Smooth muscle cell of trachea (primary cell): ENCODE measurements at places on chromosomes 12 and 14. TPM values are rescaled to one million over a fixed set of nuclear protein-coding genes. Genes with fewer than 3 reads are reported as not detected.

Gene KRT82
- not detected in 2 replicates for total RNA-seq

Gene NFE2
- total RNA-seq = 0.15 and 1.2 TPM in 2 replicates

Gene FAM186B
- 0.29 and 0.99 TPM in 2 replicates for total RNA-seq

Gene NRXN3
- under 0.01 and 0.33 TPM in 2 replicates for total RNA-seq

Gene TTC6
- total RNA-seq = under 0.01 and 0.15 TPM in 2 replicates

Gene IFNG-AS1
- total RNA-seq = not detected in 2 replicates

Gene RD3L
- total RNA-seq = not detected in 2 replicates

Gene TAS2R20
- total RNA-seq = 2.8 and 5.1 TPM in 2 replicates

Gene KCNC2
- total RNA-seq = not detected in 2 replicates

Gene VIPAS39
- 30.5 and 38.9 TPM in 2 replicates for total RNA-seq

Gene KERA
- not detected in 2 replicates for total RNA-seq

Gene GPR135
- 3.9 and 4.1 TPM in 2 replicates for total RNA-seq

Gene CELA1
- not detected in 2 replicates for total RNA-seq

Gene SLC17A8
- not detected in 2 replicates for total RNA-seq

Gene GNB3
- total RNA-seq = 1.7 and 2.9 TPM in 2 replicates

Gene RHEBL1
- total RNA-seq = 0.15 TPM in 1 of 2 replicates, not detected in the other

Gene LRRC10
- total RNA-seq = not detected in 2 replicates

Gene CISTR
- not detected in 2 replicates for total RNA-seq

Gene MDGA2
- under 0.01 TPM in 1 of 2 replicates, not detected in the other for total RNA-seq

Gene GLIPR1L1
- 1.0 TPM in 1 of 2 replicates, not detected in the other for total RNA-seq

Gene PIWIL1
- total RNA-seq = 0.17 TPM in 1 of 2 replicates, not detected in the other

Gene IL23A
- total RNA-seq = 0.50 and 0.58 TPM in 2 replicates

Gene KCNH3
- under 0.01 and 0.33 TPM in 2 replicates for total RNA-seq

Gene VASH1
- total RNA-seq = 3.1 and 6.3 TPM in 2 replicates

Gene TSPAN11
- total RNA-seq = 1.0 and 5.0 TPM in 2 replicates

Gene ZNF384
- 12.7 and 13.2 TPM in 2 replicates for total RNA-seq

Gene KCNH5
- total RNA-seq = 2.3 and 2.9 TPM in 2 replicates

Gene HOXC5
- total RNA-seq = 0.33 TPM in 1 of 2 replicates, not detected in the other

Gene RSRC2
- total RNA-seq = 25.0 and 52.5 TPM in 2 replicates

Gene SUDS3
- total RNA-seq = 29.1 and 53.4 TPM in 2 replicates

Gene TMEM132D
- not detected in 2 replicates for total RNA-seq

Gene RNASE2
- total RNA-seq = not detected in 2 replicates

Gene IAPP
- total RNA-seq = not detected in 2 replicates

Gene FOXN4
- total RNA-seq = not detected in 2 replicates

Gene YAF2
- total RNA-seq = 11.1 and 14.5 TPM in 2 replicates

Gene ZNF268
- total RNA-seq = 44.5 and 51.5 TPM in 2 replicates

Gene DPPA3
- total RNA-seq = not detected in 2 replicates
